Kidney epithelial cell (primary cell): ENCODE measurements at places on chromosomes 6 and 20.

DNA sequence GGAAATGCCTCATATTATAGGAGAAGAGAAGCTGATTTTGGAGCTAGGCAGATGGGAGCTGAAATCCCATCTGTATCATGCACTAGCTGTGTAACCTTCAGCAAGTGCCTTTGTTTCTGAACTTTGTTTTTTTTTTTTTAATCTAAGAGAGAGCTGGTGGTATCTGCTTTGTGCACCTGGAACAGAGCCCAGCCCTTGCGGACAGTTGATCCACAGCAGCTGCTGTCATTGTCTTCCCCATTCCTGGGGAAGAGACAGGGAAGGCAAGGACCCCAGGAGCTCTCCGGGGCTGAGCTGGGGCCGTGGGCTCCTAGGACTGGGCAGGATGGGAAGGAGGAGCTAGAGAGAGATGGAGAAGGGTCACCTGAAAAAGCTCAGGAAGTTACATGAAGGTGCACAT, 92.1 kb downstream of the SYNJ2 start:
- no peak for DNase-seq

DNA sequence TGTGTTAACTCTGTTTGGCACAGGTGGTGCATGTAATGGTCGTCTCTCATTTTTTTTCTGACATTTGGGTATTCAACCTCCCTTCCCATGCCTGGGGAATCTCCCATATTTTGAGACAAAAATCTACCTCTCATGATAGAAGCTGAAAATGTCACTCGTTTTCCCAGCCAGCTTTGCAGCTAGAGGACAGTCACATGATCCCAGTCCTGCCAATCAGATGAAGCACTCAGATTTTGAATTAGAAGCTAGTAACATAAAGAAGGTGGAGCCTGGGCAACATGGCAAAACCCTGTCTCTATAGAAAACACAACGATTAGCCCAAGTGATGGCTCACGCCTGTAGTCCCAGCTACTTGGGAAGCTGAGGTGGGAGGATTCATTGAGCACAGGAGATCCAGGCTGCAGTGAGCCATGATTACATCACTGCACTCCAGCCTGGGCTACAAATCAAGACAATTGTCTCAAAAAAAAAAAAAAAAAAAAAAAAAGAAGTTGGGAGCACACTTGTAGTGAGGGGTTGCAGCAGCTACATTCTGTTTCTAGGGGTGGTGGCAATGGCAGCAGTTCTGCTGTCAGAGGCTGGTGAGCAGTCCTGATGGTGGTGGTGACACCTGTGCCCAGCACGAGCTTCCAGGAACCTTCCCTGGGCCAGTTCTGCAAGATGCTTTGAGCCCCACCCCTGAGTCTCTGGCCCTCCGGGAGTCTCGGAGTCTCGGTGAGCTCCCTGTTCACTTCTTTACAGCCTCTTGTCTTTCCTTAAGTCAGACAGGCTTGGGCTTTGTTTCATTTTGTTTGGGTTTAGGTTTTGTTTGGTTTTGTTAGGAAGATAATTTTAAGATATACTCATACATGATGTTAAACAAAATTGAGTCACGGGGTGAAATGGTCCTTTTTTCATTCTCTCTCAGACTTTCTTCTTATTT, 94.1 kb upstream of the KCNG1 start:
- no peak for DNase-seq

DNA sequence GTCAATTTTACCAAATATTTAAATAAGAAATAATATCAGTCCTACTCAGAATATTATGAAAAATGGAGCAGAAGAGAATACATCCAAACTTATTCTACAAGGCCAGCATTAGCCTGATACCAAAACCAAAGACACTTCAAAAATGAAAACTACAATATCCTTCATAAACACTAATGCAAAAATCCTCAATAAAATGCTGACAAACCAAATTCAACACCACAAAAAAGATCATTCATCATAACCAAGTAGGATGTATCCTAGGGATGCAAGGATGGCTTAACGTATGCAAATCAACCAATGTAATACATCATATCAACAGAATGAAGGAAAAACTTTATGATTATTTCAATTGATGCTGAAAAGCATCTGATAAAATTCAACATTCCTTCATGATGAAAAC, 352.4 kb upstream of the ADGRB3 start:
- no peak for DNase-seq

DNA sequence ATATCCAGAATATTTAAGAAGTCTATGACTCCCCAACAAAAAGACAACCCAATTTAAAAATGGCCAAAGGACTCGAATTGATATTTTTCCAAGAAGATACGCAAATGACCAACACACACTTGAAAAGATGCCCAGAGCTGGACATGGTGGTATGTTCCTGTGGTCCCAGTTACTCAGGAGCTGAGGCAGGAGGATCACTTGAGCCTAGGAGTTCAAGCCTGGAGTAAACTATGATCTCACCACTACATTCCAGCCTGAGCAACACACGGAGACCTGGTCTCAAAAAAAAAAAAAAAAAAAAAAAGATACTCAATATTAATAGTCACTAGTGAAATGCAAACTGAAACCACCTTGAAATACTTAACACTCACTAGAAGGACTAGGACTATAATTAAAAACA, 12.2 kb upstream of the ARMC2 start:
- DNase-seq, result no peak

- DNase-seq, result no peak
Observed at GRCh38 chr6:56527934-56528333, 114.8 kb downstream of the DST start.

DNA sequence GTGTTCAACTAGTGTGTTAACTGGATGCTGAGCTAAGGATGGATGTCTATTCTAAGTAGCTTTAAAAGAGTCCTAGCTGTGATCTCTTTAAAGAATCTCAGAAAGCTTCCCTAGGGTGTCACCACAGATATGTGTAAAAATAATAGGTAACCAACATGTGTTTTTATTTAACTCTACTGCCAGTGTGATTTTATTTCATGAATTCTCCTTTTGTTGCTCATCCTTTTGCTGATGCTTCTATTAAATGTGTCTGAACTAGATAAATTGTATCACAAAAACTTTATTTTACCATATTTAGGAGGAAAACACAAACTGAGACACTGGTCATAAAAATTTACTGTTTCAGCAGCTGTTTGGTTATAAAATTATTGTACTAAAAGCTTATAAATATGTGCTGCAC, 809.4 kb upstream of the CITED2 start:
- no peak for DNase-seq

- no peak for DNase-seq
Observed at GRCh38 chr6:4401408-4402368, 266.3 kb upstream of the ECI2 start.

DNA sequence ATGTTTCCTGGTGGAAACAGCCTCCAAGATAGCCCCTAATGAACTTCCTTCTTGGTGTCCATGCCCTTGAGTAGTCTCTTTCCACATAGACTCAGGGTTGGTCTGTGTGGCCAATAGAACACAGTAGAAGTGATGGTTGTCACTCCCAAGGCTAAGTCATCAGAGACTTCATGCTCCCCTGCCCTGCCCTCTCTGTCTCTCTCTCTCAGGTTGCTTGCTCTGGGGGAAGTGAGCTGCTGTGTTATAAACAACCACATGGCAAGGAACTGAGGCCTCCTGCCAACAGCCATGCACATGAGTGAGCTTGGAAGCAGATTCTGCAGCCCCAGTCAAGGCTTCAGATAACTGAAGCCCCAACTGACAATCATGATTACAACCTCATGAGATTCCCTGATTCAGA, 85.3 kb upstream of the SLC22A16 start:
- no peak for DNase-seq

DNA sequence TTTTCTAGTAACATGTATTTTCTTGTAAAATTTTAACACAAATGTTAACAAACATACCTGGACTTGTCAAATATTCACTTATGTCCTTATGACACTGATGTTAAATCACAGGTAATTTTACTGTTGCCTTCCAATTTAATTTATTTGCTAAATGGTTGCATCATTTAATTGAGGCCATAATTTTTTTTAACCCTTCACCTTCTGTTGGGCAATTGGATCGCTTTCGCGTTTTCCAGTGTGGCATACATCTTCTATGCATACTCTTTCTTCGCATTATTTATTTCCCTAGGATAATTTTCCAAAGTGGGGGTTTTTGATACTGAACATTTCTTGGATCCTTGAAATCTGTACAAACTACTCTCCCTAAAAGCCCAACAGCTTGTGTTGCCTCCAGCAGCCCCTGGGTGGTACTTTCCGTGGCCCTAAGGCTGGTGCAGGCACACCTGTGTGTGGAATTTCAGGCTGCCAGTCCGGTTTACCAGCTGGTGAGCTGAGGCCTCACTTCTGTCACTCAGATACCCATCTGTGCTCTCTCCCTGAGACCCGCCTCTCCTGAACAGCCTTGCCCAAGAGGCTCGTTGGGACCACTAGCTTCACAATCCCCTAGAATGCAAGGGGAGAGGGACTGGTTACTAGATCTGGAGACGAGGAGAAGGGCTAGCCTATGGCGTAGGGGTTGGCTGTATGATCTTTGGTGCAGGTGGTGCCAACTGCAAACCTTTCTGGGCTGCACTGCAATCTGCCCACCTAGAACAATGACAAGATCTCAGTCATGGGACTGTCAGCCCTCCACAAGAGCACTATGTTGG, 11.2 kb upstream of the C20orf144 start:
- no peak for DNase-seq

DNA sequence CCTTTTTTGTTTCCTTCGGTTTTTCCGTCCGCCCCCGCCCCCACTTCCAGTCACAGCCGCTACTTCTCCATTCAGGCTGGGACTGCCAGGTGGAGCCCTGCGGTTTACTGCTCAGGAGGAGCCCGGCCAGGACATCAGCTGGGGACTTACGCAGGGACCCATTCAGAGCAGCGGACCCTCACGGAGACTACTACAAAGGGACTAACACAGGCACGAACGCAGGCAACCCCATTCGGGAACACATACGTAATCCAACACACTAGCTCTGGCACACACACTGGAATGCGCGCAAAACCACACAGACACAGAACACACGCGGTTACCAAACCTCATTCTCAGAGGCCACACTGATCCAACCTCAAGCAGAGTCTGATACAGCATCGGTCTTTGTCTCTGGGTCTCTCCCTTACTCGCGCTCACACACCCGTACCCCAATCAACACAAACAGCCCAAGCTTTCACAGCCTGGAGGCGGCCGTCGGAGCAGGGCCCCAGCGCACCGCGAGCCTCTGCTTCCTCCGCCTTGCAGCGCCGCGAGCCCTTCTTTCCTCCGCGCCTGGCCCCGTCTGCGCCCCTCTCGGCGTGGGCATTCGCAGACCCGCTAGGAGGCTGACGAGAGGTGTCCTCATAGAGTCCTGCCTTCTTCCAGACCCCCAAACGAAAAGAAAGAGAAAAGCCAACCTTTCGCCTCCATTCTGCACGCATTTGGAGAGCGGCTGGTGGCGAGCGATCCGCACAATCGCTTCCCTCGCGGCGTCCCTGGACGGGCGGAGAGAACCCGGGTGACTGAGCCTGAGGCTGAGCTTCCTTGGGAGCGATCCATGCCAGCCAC, 1.1 kb upstream of the SLC32A1 start:
- DNase-seq, result no peak
